ENCODE measurements at places on chromosomes 2 and 18. TPM values are rescaled to one million over a fixed set of nuclear protein-coding genes. Genes with fewer than 3 reads are reported as not detected.

GRCh38 chr2:216960671-216961268 lies 100.9 kb upstream of the TNP1 start:
- ATAC-seq, result no peak

GRCh38 chr18:56235481-56236013 lies 402.8 kb downstream of the TXNL1 start:
- no peak for ATAC-seq

DNA sequence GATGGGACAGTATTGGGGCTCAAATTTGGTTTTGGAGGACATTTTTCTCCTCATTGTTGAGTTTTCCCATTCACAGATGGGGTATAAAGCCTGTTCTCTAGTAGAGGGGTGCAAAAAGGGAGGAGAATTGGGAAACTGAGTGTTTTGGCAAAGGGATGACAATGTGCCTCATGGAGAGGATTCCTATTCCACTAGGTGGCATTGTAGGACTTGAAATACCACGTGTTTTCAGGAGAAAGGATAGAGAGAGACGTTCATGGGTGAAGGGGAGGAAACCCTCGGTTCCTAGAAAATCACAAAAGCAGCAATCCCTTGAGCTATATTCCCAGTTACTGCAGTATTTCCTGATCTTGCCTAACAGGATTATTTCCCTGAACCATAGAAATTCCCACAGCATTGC lies 113.7 kb upstream of the SRD5A2 start:
- ATAC-seq, result no peak

Gene ASTL
- total RNA-seq, result 0.93 TPM

GRCh38 chr2:12918835-12919445 lies 202.2 kb downstream of the TRIB2 start:
- no peak for ATAC-seq

Gene ZC3H6
- 2.1 TPM for total RNA-seq

DNA sequence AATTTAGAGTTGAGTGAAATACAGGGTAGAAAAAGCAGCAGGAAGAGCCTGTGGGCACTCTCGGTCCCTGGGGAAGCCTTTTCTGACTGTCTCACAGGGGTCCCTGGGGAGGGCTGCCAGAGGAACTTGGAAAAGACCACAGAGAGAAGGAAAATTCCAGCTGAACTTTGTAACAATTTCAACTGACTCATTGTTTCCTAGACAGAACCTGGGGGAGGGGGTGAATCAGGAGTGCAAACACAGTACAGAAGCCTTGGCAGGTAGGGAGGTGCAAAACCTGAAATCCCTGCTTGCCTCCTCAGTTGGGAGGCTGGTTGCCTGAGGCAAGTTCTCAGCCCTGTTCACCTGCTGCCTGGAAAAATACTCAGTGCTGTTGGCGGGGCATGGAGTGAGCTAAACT lies 106.8 kb downstream of the GRB14 start:
- ATAC-seq, result no peak

DNA sequence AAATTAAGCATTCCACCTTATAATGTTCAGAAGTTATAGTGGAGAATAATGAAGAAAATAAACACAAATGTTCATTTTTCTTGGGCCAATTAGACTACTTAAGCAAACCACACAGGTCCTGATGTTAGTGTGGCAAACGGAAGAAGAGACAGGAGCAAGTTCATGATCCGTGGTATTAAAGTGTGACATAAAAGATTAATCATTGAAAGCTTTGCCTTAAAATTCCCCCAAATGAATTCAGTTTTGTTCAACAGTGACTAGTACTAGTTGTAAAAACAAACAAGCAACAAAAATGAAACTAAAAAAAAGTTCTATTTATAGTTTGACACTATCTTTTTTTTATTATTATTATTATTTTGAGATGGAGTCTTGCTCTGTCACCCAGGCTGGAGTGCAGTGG lies 73.7 kb downstream of the RFTN2 start:
- ATAC-seq, result no peak

- ATAC-seq, result no peak
Observed at GRCh38 chr2:240225131-240225530, 84.7 kb upstream of the OTOS start.

GRCh38 chr2:30770816-30771576 lies 36.2 kb downstream of the CAPN13 start:
- ATAC-seq, result no peak

DNA sequence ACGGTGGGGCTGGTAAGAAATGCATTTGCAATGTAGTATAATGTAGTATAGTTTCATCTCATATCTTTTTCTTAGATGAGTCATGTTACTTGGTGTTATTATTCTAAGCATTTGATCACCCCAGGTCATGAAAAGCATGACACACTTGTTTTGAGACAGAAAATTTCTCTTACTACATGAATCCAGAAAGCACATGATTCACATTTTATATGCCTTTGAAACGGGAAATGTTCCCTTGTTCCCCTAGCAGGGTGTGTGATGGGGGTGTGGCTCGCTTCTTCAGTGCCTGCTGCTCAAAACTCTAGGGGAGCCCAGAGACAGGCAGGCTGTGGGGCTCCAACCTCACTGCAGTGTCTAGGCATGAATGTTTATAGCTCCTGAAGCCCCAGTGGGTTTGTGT lies 116.0 kb upstream of the RAB27B start:
- ATAC-seq, result peak; percentile 76

DNA sequence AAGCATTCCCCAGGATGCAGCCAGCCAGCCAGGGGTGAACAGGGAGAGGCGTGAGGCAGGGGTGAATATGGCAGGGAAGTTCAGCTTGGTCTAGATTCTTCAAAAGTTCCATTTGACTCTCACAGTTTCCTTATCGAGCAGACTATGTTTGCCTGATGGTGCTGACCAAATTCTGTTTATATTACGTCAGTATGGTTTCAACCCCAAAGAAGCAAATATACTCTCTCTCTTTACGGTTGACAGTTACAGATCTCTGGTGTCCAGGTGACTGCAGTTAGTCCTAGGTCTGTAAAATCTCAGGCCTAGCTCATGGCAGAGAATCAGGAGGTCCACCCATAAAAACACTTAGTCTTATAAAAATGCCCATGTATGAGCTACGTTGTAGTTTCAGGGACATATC lies 38.3 kb upstream of the DNMT3A start:
- no peak for ATAC-seq

GRCh38 chr18:25005541-25006403 lies 346.2 kb downstream of the ZNF521 start:
- ATAC-seq, result no peak

Gene CD302
- 0.29 TPM for total RNA-seq

GRCh38 chr18:3452750-3453539 lies 3.0 kb downstream of the TGIF1 start:
- no peak for ATAC-seq

- ATAC-seq, result no peak
Observed at GRCh38 chr2:133213651-133214050, 354.6 kb downstream of the NCKAP5 start.

DNA sequence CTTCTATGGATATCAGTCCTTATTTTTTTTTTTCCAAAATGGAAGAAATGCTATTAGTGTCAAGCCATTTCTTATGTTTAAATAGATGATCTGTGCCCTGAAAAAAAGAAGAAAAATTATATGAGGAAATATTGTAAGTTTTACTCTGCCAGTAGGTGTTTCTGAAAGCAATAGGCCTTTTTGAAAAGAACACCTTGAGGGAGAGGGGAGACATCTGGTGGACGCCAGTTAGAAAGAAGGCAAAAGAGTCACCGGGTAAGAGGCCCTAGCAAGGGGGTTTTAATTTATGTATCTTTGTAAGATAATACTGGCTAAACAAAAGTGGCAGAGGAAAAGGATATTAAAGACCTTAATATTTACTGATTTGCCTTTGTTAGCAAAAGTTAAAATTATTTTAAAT lies 56.1 kb downstream of the DYNAP start:
- no peak for ATAC-seq

- no peak for ATAC-seq
Observed at GRCh38 chr2:134177351-134177931, 76.4 kb upstream of the MGAT5 start.

GRCh38 chr2:47652061-47652690 lies 130.8 kb upstream of the MSH6 start:
- no peak for ATAC-seq

GRCh38 chr2:242030858-242031257 lies 161.3 kb downstream of the RTP5 start:
- no peak for ATAC-seq

- ATAC-seq, result peak; percentile 58
Observed at GRCh38 chr2:131105950-131106801, 1.0 kb downstream of the PLEKHB2 start.

- ATAC-seq, result no peak
Observed at GRCh38 chr2:157377861-157378260, 52.2 kb upstream of the ERMN start.

- ATAC-seq, result peak; percentile 85
Observed at GRCh38 chr2:232327105-232328031, 51.2 kb upstream of the ALPP start.

DNA sequence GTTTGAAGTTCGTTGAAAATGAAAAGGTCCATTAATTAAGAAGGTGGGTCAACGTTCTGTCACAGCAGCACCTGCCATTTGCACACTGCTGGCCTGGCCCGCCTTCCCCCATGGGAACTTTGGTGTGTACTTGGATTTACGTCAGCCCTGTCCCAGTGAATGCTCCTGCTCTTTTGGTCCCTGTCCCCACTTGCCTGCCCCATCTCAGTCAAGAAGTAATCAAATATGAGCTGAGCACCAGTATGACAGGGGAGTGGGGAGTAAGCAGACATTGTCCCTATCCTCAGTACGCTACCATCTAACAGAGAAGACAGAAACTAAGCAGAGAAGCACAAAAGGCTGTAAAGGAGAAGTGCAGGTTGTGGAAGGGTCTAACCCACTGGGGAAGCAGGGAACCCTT lies 65.1 kb downstream of the SLC4A3 start:
- ATAC-seq, result no peak

- ATAC-seq, result no peak
Observed at GRCh38 chr2:174035117-174035635, 70.0 kb upstream of the SP3 start.

DNA sequence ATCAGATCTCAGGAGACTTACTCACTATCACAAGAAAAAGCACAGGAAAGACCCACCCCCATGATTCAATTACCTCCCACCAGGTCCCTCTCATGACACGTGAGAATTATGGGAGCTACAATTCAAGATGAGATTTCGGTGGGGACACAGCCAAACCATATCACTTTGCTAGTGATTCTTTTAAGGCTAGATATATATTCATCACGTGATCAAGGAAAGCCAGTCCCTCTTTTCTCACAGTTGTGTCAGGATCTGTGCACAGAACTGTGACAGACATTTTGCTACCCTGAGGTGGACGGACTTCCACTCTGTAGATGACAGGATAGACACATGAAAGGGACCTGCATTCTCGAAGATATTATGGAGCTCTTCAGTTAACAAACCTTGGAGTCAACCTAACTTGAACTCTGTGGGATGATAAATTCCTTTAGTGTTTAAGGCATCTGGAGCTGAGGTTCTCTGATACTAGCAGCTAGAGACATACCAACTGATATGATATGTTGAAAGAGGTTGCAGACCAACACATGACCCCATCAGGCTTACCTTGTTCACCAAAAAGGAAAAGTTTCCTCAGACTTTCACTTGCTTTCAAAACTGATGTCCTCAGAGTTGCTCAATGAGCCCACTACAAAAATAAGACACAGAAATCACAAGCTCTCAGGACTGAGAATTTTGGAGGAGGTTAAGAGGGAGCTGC lies 66.3 kb upstream of the SCG2 start:
- ATAC-seq, result no peak

Gene ANKRD29
- total RNA-seq, result not detected

DNA sequence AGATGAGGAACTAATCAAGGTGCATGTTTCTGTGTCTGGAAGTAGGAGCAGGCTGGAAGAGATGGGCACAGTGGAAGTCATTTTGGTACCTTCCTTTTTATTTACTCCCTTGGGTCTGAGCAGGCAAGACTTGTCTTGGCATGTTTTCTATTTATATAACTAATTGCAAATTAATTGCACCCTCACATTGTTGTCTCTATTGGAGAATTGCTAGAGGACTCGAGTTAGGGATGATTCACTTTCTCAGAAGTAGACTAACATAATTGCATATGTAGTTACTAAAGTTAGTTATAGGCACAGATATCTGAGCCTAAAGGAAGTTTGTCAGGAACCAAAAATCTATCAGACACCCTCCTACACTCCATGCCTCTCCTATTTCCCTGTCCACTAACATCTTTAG lies 92.8 kb upstream of the NRP2 start:
- no peak for ATAC-seq

Gene CABYR
- total RNA-seq, result 5.2 TPM

Gene ALKAL2
- not detected for total RNA-seq

Gene PAIP2B
- 3.3 TPM for total RNA-seq

Gene DNAJB2
- total RNA-seq, result 153 TPM

Gene CXCR1
- not detected for total RNA-seq

Gene GLI2
- total RNA-seq, result not detected

- ATAC-seq, result no peak
Observed at GRCh38 chr2:129763966-129764365, 215.5 kb upstream of the RAB6C start.

Gene IL1R2
- total RNA-seq, result 55.8 TPM

DNA sequence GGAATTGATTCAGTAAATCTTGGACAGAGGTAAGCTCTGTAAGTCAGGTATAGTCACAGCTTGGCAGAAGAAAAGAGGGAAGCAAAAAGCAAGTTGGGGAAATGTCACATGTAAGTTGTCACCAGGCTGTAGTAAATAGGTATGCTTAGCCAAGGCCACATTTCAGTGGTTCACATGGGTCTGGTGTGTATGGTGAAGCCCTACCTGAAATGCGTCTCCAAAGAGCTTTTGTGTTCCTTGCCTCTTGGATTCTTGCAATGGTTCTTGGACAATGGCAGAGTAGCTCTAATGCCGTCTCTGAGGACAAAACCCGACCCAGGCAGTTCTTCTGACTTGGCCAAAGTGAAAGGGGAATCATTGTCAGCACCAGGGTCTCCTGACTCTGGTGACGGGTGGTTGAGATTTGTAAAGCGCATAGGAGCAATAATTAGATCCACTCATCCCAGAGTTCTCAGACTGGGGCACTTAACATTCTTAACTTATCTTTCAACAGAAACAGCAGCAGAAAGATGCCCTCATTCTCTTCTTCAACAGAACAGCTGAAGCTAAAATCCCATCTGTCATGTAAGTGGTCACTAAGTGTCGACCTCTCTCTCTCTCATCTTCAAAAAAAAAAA lies 34.4 kb upstream of the RPL37A start:
- no peak for ATAC-seq

GRCh38 chr2:63743170-63743981 lies 98.3 kb upstream of the UGP2 start:
- no peak for ATAC-seq

GRCh38 chr18:38790303-38790702 lies 1224.7 kb upstream of the CELF4 start:
- no peak for ATAC-seq

GRCh38 chr2:120134263-120134662 lies 88.9 kb downstream of the TMEM185B start:
- no peak for ATAC-seq

- ATAC-seq, result no peak
Observed at GRCh38 chr2:49924044-49924817, 769.9 kb upstream of the FSHR start.
